ENCODE measurements at places on chromosomes 2 and 18.

GRCh38 chr2:96258166-96259022 lies 7.4 kb downstream of the TMEM127 start:
- DNase-seq, result no peak

- DNase-seq, result no peak
Observed at GRCh38 chr2:11753452-11753885, 7.0 kb downstream of the LPIN1 start.

GRCh38 chr2:119011162-119011909 lies 69.3 kb downstream of the MARCO start:
- no peak for DNase-seq

DNA sequence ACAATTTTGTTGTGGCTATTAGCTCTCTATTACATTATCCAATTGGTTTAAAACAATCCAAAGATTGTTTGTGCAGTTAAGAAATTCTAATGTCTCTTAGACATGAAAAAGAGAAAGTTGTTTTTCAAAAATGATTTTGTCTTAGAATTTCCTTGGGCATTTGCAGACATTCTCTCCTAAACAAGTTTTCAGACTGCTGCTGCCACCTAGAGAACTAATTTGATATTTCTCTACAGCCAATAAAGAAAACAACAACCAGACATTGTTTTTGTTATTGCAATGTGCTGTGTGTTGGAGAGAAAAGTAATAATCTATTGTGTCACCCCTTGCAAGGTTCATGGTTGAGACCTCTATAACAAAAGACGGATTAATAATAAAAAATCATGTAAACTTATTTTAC lies 119.0 kb upstream of the SYT4 start:
- DNase-seq, result no peak

DNA sequence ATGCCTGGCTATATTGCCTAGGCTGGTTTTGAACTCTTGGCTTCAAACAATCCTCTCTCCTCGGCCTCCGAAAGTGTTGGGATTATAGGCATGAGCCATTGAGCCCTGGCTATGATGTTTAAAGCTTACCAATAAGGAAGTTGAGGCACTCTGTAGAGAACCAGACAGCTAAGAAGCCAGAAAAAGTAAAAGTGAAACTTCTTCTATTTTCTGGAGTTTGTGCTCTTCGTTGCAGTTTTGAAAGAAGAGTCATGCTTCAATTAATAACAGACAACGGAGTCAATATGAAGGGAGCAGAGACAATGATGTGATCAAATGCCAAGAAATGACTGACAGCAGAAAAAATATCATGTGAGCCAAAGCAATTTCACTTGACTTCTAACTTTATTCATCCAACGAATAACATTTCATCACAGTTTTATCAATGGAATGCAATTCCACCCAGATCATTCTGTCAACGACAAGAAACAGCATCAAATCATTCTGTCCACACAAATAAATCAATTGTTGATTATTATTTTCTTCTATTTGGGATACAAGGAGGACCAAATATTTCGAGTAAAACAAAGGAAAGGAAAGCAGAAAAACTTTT lies 175.5 kb upstream of the CELF4 start:
- no peak for DNase-seq

DNA sequence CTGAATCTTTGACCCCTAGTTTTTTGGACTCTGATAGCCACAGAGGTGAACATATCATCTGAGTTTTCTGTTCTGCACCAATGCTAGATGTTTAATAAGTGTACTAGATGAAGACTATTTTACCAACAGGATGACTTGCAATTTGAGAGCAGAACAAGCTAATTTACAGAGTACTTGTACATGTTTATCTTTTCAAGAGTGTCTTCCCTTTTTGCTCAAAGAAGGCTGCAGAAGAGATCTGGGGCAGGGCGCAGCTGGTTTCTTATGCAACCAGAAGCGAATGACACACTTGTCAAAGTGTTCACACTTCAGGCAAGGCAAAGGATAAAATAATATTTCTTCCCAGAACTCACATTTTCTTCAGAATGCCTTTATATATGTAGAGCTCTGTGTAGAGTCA lies 86.0 kb downstream of the VWA3B start:
- DNase-seq, result no peak

GRCh38 chr18:49698525-49699025 lies 114.8 kb downstream of the ACAA2 start:
- DNase-seq, result no peak

- no peak for DNase-seq
Observed at GRCh38 chr2:167785606-167786216, 461.7 kb downstream of the STK39 start.

- DNase-seq, result no peak
Observed at GRCh38 chr18:35389095-35389618, 12.0 kb upstream of the ZNF396 start.

- DNase-seq, result no peak
Observed at GRCh38 chr2:234840336-234840735, 111.5 kb upstream of the SH3BP4 start.

DNA sequence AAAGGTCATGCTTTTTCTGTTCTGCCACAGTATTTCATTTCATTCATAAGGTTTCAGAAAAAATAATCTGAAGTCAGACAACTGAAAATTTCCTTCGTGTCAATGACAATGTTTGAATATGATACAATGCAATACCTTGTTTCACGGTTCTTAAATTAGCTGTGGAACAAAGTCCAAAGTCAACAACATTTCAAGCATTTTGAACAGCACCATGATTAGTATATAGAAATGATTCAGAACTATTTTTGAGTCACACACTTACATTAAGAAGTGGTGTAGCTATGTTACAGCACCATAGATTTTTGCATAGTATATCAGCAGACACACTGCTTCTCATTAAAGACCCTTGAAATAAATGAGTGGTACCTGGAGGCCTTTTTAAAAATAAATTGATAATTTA lies 178.3 kb upstream of the DSEL start:
- DNase-seq, result no peak

- no peak for DNase-seq
Observed at GRCh38 chr2:174972924-174973323, 32.3 kb downstream of the CHN1 start.

GRCh38 chr18:35158728-35159450 lies 81.9 kb upstream of the ZNF397 start:
- no peak for DNase-seq

DNA sequence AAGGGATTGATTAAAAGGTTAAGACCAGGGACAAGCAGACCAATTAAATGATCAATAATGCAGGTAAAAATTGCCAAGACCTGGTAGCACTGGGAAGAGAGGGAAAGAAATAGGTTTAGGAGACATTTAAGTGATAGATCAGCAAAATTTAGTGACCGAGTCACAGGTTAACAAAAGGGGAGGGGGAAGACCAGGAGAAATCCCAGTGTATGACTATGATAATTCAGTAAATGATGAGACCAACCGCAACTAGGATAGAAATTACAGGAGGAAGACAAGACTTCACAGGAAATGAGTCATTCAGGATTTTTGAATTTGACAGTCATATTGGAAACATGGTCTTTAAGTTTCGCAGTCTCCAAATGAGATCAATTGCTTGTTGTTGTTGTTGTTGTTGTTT lies 62.9 kb downstream of the COBLL1 start:
- DNase-seq, result no peak

DNA sequence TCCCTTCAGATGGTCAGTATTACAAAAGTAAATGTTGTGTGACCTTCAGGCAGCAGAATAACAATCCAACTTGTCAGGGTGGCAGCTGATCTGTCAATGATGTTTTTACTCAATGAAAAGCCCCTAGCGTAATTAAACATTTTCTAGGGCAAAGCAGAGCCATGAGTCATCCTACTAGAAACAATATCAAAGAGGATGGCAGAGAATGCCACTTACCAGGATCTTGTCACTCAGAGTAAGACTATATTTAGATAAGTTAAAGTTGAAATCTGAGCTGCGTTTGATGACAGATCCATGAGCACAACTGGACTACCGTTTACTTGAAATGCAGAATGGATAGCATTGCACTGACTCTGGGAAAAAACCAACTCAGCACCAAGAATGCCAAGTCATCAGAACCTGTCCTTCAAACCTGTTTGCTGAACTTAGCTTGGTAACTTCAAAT lies 612.6 kb upstream of the ACVR2A start:
- DNase-seq, result no peak

- DNase-seq, result no peak
Observed at GRCh38 chr2:162798407-162798806, 40.2 kb downstream of the KCNH7 start.

DNA sequence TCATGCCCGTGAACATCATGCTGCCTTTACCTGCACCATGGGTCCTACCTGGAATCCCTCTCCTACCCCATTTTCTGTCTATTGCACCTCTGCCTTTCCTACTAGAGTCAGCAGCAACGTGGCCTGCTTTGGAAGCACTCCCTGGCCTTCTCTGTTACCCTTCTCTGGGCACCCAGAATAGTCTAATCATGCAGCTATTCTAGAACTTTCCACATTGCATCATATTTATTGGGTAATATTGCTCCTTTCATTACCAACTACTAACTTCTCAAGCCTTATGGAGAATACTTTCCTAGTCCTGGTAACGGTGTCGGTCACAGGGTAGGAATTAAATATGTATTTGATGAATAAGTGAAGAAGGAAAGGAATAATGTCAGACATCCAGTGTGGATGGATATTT lies 33.3 kb upstream of the CREG2 start:
- no peak for DNase-seq

- no peak for DNase-seq
Observed at GRCh38 chr2:170006587-170007325, 171.2 kb upstream of the MYO3B start.

- no peak for DNase-seq
Observed at GRCh38 chr2:190446750-190447516, 38.8 kb downstream of the MFSD6 start.

DNA sequence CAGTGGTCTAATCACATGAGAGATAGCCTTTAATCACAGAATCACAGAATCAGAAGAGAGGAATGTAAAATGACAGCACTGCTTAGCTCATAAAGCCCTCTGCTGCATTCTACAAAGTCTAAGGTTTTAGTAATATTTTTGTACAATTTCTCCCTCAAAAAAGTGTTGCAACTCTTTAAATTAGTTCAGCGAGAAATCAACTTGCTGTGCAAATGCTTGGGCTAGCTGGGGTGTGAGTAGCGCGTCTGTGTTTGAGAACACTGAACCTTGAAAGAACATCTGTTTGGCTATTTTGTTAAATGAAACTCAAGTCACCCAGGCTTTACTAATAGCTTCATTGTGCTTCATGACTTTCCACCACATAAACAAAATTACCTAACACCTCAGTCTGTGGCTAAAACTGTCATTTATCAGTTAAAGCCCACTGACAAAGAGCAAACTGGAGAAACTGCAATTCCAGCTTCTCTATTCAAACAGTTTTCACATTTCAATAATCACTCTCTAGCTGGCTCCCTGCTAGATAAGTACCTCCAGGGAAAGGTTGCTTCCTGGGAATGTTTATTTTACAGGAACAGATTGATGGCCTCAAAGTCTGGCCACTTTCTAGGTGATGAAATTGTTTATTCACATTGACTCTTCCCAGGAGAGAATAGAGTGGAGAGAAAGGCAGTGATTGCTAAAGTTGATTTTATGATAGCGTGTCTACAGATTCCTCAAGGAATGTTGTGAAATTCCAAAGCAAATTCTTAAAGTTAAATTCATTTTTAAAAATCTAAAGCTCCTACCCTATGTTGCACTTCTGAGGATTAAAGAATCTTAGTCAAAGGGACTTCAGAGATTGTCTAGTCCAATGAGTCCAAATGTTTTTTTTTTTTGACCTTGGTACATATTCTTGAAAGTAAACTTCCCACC lies 36.0 kb upstream of the STAT1 start:
- no peak for DNase-seq

GRCh38 chr2:61470122-61470951 lies 550 bp downstream of the USP34 start:
- peak; percentile 26 for DNase-seq

DNA sequence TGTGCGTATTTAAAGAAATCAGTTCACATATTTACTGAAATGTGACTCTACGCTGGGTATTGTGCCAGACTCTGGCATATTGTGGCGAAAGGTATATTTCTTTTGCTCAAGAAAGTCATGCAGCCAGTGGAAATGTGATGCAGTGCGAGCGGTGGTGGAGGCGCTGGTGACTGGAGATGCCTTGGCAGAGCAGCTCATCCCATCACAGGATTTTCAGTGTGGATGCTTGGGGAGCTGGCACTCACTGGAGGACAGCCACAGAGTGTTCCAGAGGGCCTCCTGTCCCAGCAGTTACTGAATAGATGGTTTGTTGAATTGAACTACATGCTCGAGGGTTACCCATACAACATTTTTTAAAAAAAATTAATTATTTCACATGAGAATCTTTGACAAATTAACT lies 117.6 kb downstream of the ZNF407 start:
- no peak for DNase-seq

GRCh38 chr2:208040199-208041171 lies 15.2 kb upstream of the PLEKHM3 start:
- no peak for DNase-seq

DNA sequence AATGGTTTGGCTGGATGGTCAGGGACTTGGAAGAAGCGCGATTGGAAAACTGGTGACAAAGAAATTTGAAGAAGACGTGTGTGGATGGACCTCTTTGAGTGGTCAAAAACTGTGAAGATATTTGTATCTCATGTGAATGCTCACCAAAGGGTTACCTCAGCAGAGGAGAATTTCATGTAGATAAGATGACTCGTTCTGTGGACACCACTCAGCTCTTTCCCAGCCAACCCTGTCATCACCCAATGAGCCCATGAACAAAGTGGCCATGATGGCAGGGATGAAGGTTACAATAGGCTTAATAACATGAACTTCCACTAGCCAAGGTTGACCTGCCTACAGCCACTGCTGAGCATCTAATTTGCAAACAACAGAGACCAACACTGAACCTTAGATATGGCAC lies 248.3 kb downstream of the KCNE4 start:
- DNase-seq, result no peak

GRCh38 chr2:236601316-236602202 lies 31.9 kb downstream of the ACKR3 start:
- DNase-seq, result no peak

Data from cortex of kidney (tissue), 1 donor.